Hypothalamus (tissue), 51 donors: ENCODE measurements at places on chromosomes 7 and 10.

DNA sequence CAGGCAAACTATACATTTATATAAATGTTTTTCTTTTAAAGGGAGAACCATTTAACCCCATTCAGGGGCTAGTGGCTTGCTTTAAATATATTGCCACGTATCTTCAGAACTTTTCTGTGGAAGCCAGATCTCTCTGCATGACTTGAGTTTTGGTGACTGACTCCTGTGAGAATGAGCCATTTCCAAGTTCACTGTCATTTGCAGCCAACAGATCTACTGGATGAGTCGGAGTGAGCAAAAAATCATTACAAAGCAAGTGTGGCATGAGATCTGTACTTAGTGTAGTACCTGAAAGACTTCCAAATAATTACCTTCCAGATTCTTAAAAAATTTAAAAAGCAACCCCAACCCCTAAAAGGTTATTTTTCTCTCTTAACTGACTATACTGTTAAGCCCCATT lies 45.6 kb downstream of the PDSS1 start:
- no peak for DNase-seq

- no peak for DNase-seq
These were observed 143.3 kb downstream of the DGKI start for GRCh38 chr7:137703291-137704010.

- DNase-seq: no peak
These were observed 12.0 kb upstream of the LRRC61 start for GRCh38 chr7:150311146-150311545.

- peak; percentile 13 for DNase-seq
These were observed 112.1 kb downstream of the VPS41 start for GRCh38 chr7:38796626-38797501.

DNA sequence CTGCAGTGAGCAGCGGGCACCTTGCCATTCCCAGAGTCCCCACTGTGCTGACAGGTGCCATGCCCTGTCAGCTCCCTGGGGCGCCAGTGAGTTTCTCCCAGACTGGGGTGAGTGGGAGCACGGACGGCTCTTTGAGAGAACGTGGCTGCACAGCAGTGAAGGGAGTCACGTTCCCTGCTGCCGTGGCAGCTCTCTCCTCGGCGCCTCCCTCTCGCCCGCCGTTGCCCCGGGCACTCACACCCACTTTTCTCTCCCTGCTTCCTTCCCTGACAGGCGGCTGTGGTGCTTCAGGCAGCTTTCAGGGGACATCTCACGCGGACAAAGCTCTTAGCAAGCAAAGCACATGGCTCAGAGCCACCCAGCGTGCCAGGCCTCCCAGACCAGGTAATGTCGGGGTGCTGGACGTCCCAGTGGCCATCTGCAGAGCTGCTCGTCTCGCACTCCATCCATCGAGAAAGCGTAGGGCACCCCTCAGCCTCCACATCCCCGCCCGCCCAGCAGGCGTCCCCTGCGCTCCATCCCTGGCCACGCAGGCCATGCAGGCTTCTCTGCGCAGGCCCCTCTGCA lies 27.1 kb upstream of the TTYH3 start:
- no peak for DNase-seq

- no peak for DNase-seq
These were observed 39.9 kb upstream of the BNIP3 start for GRCh38 chr10:132021504-132022143.

- peak; percentile 43 for DNase-seq
These were observed 1.2 kb downstream of the VCL start for GRCh38 chr10:73998929-73999691.
